T-cell (primary cell): ENCODE measurements at places on chromosomes 1 and 21. TPM values are rescaled to one million over a fixed set of nuclear protein-coding genes. Genes with fewer than 3 reads are reported as not detected.

DNA sequence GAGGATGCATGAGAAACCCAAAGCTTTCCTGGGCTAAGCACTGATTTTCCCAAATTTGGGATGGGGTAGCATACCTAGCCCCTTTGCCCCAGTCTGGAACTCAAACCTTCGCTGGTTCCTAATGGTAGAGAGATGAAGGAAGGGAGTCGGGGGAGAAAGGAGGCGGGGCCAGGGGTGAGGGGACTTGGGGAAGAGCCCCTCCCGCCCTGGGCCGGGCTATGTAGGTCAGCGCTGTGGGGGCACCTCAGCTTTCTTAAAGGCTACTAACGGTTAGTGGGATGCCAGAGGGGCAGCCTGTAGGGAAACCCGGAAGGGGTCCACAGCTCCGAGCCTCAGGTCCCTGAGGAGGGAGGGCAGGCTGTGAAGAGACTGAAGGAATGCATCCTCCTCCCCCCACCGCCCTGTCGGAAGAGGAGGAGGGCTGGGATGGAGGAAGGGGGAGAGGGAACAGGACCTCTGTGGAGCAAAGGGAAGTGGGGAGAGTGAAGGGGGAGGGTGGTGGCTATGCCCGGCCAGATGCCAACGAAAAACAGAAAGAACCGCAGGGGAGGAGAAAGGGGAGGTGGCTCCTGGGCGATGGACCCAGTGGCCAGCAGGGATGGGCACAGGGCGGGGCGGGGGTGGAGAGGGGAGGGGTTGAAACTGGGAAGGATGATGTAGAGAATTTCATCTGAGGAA is 1.3 kb downstream of the CADM3 start:
- DNase-seq: no peak

DNA sequence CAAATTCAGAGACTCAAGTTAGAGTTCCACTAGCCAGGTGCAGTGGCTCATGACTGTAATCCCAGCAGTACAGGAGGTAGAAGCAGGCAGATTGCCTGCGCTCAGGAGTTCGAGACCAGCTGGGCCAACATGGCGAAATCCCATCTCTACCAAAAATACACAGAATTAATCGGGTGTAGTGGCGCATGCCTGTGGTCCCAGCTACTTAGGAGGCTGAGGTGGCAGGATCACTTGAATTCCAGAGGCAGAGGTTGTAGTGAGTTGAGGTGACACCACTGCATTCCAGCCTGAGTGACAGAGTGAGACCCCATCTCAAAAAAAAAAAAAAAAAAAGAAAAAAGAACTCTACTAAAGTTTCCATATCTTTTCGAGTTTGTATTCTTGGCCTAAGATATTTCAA is 36.7 kb upstream of the CHRM3 start:
- DNase-seq: no peak

- no peak for DNase-seq
These were observed 6.1 kb upstream of the PSMA5 start for GRCh38 chr1:109432336-109432735.

- DNase-seq: no peak
These were observed at the start of gene IGFN1 for GRCh38 chr1:201190624-201191051. Gene IGFN1, plus strand, starts transcription at chr1:201190824. Its CDS starts 2,470 bp downstream, at chr1:201193294.

- DNase-seq: no peak
These were observed 75.3 kb downstream of the FOXJ3 start for GRCh38 chr1:42259739-42260064.

GRCh38 chr1:88284066-88284465 is 400.0 kb upstream of the PKN2 start:
- no peak for DNase-seq

DNA sequence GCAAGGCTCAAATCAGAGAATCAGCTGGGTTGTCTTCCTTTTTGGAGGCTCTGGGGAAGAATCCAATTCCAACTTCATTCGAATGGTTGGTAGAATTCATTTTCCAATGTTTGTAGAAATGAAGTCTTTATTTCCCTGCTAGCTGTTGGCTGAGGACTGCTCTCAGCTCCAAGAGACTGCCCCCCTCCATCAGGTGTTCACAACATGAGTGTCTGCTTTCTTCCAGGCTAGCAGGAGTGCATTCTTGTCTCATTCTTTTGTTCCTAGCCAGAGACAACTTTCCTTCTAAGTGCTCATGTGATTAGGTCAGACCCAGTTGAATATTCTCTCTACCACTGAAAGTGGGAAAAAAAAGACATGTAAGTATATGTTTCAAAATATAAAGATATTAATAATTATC is 95.2 kb downstream of the HLX start:
- no peak for DNase-seq

GRCh38 chr1:153341431-153341934 is 7.2 kb downstream of the PGLYRP4 start:
- no peak for DNase-seq

- DNase-seq: no peak
These were observed 38.7 kb downstream of the CFH start for GRCh38 chr1:196690582-196690981.

GRCh38 chr1:23216771-23217420 is 406 bp downstream of the HTR1D start:
- peak; percentile 5 for DNase-seq

GRCh38 chr1:3741566-3742438 is 10.4 kb upstream of the CCDC27 start:
- DNase-seq: no peak

DNA sequence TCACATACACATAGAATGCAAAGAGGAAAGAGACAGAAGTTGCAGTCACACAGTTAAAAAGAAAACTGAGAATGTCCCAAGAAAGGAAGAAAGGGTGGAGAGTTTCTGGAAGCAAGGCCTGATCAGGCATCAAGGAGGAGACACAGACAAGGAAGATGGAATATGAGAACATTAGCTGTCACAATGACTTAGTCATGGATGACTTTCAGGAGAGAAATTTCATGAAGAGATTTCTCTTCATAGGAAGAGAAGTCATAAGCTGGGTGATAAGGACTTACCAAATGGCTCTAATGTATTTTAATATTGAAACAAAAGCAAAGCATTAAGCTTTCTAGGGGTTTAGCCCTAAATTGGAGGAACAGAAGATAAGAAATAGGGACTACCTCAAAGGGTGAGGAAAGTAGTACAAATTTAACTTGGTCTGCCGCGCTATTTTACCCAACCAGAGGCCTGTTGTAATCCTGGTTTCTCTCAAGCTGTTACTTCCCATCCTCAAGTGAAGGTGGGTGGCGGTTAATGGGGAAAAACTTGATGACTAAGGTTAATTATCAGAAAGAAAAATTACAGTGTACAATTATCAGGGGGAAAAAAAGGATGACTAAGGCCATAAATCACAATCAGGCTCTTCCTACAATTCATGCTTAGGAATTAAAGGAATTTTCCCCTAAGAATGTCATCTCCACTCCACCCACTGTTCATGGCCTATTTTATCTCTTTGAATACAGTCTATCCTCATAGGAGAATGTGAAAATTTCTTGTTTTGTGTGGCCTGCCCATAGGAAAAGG is 93.9 kb upstream of the ADGRL2 start:
- no peak for DNase-seq

DNA sequence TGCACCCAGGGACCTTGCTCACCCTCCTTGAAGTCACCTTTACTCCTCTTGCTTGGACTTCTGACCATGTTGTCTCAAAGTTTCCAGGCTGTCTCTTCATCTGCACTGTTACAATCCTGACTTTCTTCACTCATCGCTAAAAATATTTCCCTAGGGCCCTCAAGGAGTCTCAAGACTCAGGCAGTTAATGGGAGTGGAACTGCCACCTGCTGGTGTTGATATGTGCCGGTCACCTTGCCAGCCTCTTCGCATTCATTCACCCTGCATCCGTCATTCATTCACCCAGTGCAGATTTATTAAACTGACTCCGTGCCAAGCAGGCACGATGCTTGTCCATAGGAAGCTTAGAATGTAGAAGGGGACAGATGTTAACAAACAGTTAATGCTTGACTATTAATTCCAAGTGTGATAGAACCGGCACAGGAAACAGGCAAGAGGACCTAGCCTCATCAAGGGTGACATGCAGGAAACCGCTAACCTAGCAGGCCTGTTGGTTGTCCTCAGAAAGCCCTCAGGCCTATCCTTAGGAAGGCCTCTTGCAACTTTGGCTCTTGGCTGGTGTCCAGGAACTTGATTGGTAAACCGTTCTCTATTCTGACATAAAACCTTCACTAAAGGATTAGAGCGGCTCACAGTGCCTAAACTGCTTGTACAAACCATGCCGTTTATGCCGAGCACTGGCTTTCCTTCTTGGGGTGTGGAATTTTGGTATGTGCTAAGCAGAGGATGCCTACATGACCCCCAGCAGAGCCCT is 342.2 kb downstream of the CAMTA1 start:
- DNase-seq: no peak

GRCh38 chr1:111696330-111696729 is 42.9 kb downstream of the INKA2 start:
- no peak for DNase-seq

GRCh38 chr1:156813298-156813697 is 3.4 kb downstream of the SH2D2A start:
- no peak for DNase-seq

GRCh38 chr1:237981223-237981622 is 90.5 kb upstream of the ZP4 start:
- no peak for DNase-seq

DNA sequence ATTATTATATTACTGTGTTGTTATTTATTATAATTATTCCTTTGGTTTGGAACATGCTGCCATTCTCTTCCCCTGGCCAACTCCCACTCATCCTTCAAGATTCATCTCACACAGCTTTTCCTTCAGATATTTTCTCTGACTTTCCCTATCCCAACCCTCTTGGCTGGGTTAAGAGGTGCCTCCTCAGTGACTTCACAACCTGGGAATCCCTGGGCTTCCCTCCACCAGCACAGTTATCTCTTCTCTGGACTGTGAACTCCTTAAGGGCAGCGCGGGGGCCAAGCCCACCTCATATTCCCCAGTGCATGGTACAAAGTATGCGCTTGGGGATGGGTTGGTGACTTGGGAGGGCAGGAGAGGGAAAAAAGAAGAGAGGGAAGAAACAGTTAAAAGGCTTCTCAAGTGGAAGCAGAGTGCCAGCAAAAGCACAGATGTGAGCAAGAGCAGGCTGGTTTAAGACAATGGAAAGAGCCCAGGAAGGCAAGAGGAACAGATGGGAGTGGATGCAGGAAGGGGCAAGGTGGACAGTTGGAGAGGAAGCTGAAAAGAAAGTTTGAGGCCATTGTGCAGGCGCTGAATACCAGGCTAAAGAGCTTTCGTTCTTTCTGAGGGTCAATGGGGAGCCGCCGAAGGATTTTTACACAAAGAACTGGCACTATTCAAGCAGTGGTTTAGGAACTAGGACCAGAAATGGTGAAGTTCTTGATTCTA is 132.3 kb downstream of the BEND5 start:
- no peak for DNase-seq

- DNase-seq: no peak
These were observed 95.9 kb downstream of the RASAL2 start for GRCh38 chr1:178189814-178190213.

GRCh38 chr1:83750201-83750600 is 248.7 kb downstream of the TTLL7 start:
- DNase-seq: no peak

DNA sequence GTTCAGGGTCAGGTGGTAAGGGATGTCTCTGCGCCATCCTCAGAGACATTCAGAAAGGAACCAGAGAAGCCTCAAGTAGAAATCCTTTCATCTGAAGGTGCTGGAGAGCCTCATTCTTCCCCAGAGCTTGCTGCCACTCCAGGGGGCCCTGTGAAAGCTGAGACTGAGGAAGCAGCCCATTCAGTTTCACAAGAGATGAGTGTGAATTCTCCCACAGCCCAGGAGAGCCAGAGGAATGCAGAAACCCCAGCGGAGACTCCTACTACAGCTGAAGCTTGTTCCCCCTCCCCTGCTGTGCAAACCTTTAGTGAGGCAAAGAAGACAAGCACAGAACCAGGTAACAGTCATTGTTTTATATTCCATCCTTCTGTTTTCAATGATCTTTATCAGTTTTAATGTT is 38.7 kb downstream of the ZBTB40 start:
- no peak for DNase-seq

GRCh38 chr1:55718758-55719671 is 503.9 kb upstream of the USP24 start:
- DNase-seq: no peak

- DNase-seq: no peak
These were observed 40.9 kb upstream of the DAB1 start for GRCh38 chr1:57464756-57465155.

- DNase-seq: no peak
These were observed 22.9 kb downstream of the SUSD4 start for GRCh38 chr1:223341121-223341520.

DNA sequence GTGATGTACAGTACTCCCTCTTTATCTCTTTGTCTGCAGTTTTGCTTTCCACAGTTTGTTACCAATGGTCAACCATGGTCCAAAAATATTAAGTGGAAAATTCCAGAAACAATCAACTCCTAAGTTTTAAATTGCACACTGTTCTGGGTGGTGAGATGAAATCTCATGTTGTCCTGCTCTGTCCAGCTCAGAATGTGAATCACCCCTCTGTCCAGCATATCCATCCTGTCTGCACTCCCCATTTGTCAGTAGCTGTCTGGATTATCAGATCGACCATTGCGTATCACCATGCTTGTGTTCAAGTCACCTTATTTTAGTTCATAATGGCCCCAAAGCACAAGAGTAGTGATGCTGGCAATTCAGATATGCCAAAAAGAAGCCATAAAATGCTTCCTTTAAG is 118.2 kb upstream of the PDE4B start:
- DNase-seq: no peak

DNA sequence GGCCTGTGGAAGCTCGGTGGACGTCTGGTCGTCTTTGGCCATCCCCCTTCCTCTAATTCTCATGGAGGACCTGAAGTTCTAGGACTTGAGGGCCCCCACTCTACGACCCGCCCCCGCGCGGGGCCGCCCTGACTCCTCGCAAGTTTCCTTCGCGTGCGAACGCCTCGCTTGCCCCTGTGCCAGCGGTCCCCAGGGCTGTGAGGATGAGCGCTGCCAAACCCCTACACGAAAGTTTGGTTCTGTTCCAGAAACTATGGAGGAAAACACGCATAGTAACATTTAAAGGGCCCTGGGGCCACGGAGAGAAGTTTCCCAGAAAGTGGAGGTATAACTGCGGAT is 304 bp upstream of the GNG12 start:
- no peak for DNase-seq

DNA sequence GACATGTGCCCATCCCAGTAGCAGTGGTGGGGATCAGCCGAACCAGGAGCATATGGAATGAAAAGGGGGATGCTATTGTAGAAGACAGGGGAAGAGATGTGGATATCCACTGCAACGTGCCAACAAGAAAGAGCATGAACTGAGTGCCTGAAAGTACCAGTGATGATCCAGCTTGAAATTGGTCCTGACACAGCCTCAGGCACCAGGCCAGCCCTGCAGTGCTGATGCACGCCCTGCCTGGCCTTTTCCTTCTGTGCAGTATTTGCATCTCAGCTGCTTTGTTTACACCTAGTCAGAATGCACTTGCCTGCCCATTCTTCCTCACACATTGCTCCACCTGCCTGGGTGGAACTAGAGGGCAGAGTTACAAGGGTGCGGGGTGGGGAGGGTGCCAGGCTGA is 50.3 kb upstream of the ARTN start:
- no peak for DNase-seq

The ANGPTL1 gene
- total RNA-seq: 0.09 TPM

The FCRL6 gene
- 5.1 TPM for total RNA-seq

The OR14K1 gene
- total RNA-seq: not detected

The HTR1D gene
- total RNA-seq: not detected

The FCN3 gene
- 0.26 TPM for total RNA-seq

The CLCA4 gene
- not detected for total RNA-seq

The SLC37A1 gene
- total RNA-seq: 19.2 TPM

The SLC16A4 gene
- total RNA-seq: 0.23 TPM

The KRTAP19-1 gene
- not detected for total RNA-seq

The RASSF5 gene
- 177 TPM for total RNA-seq

The OR2T8 gene
- not detected for total RNA-seq

The PLA2G4A gene
- not detected for total RNA-seq

The KIF21B gene
- total RNA-seq: 70.8 TPM

The OR10J1 gene
- not detected for total RNA-seq
